ENCODE measurements at places on chromosomes 5 and 9.

GRCh38 chr9:137759117-137759516 is 118.5 kb upstream of the CACNA1B start:
- peak overlapping the region; percentile 100 for H3K27ac ChIP-seq
- peaks cover 80% of the 10 kb centered on the region for H3K36me3 ChIP-seq
- no peaks in the 10 kb centered on the region for H3K27me3 ChIP-seq

GRCh38 chr5:60377826-60378225 is 322.1 kb downstream of the DEPDC1B start:
- H3K27ac ChIP-seq: no peak overlapping the region
- no peaks in the 10 kb centered on the region for H3K4me1 ChIP-seq
- no peak for DNase-seq
- no peak overlapping the region for H3K4me3 ChIP-seq

DNA sequence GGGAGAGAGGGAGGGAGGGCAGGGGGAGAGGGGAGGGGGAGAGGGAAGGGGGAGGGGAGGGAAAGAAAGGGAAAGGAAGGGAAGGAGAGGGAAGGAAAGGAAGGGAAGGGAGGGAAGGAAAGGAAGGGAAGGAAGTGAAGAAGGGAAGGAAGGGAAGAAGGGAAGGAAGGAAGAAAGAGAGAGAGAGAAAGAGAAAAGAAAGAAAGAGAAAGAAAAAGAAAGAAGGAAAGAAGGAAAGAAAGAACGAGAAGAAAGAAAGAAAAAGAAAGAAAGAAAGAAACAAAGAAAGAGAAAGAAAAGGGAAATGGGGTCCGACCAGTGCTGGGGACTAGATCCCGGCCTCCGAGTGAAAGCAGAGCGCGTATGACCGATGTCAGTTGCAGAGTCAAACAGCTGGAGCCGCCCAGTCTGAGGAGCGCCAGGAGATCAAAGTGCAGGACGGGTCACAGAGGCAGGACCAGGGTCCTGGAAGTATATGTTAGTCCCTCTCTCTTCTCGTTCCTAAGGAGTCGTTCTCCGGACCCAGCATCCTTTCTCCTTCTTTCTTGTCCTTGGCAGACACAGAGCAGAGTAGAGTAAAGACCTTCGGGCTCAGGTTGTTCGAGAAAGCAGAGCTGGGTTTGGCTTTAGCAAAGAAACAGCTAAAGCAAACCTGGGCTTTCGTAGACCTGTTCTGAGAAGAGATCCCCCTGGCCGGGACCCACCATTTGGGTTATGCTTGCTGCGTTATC is 305.4 kb upstream of the MSX2 start:
- H3K4me1 ChIP-seq: peaks cover 13% of the 10 kb centered on the region
- H3K27me3 ChIP-seq: peaks cover 40% of the 10 kb centered on the region
- no peak overlapping the region for H3K27ac ChIP-seq
- H3K36me3 ChIP-seq: no peaks in the 10 kb centered on the region
- no peak for DNase-seq
- H3K4me3 ChIP-seq: no peak overlapping the region

DNA sequence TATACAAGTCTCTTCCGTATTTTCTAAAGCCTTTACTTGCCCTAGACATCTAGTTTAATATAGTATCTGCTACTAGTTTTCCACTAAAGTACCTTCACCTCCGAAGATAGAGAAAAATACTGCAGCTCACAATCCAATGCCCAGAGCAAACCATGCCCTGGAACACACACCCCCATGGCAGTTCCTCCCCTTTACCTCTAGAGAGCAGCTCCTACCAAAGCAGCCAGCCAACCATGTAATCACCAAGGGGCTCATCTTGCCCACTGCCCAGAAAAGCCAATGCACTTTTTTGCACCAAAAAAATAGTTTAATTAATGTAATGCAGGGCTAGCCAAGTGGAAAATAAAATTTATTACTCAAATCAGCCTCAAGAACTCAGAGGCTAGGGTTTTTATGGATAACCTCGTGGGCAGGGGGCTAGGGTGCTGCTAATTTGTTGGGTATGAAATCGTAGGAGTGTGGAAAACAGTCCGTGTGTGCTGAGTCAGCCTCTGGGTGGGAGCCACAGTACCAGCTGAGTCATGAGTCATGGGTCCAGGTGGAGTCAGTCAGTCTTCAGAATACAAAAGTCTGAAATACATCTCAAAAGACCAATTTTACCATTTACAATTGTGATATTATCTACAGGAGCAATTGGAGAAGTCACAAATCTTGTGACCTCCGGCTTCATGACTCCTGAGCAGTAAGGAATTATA is 120.1 kb upstream of the ACO1 start:
- H3K36me3 ChIP-seq: no peaks in the 10 kb centered on the region
- no peak for DNase-seq
- no peak overlapping the region for H3K4me3 ChIP-seq
- no peak overlapping the region for H3K27ac ChIP-seq

GRCh38 chr9:123678038-123678877 is 251.7 kb downstream of the DENND1A start:
- H3K36me3 ChIP-seq: peaks cover 29% of the 10 kb centered on the region
- no peaks in the 10 kb centered on the region for H3K27me3 ChIP-seq
- no peak overlapping the region for H3K4me3 ChIP-seq
- DNase-seq: no peak
- H3K4me1 ChIP-seq: peaks cover 25% of the 10 kb centered on the region
- no peak overlapping the region for H3K27ac ChIP-seq

GRCh38 chr5:31364881-31365636 is 166.8 kb downstream of the DROSHA start:
- no peaks in the 10 kb centered on the region for H3K36me3 ChIP-seq
- H3K27me3 ChIP-seq: no peaks in the 10 kb centered on the region
- no peak overlapping the region for H3K4me3 ChIP-seq
- no peaks in the 10 kb centered on the region for H3K4me1 ChIP-seq
- DNase-seq: no peak

- DNase-seq: peak; percentile 74
- no peak overlapping the region for H3K4me3 ChIP-seq
- H3K27ac ChIP-seq: peak overlapping the region; percentile 82
- peaks cover 36% of the 10 kb centered on the region for H3K4me1 ChIP-seq
- no peaks in the 10 kb centered on the region for H3K36me3 ChIP-seq
Observed at GRCh38 chr5:151164687-151165392, 7.3 kb upstream of the ANXA6 start.

Data from stimulated activated naive B cell treated with anti-CD40 and anti-IgM and Interleukin-4, amounts not matched to agents 10 μg/mL and 1 μg/mL and 100 μg/mL, for 72 hours (primary cell).